ENCODE measurements at places on chromosomes 6 and 20.

GRCh38 chr6:18340781-18341551, 46.2 kb upstream of the RNF144B start:
- no peak for DNase-seq

GRCh38 chr20:19944772-19945459, 72.2 kb upstream of the NAA20 start:
- peak; percentile 31 for DNase-seq

GRCh38 chr20:52041966-52042365, 149.6 kb downstream of the ZFP64 start:
- DNase-seq: no peak

DNA sequence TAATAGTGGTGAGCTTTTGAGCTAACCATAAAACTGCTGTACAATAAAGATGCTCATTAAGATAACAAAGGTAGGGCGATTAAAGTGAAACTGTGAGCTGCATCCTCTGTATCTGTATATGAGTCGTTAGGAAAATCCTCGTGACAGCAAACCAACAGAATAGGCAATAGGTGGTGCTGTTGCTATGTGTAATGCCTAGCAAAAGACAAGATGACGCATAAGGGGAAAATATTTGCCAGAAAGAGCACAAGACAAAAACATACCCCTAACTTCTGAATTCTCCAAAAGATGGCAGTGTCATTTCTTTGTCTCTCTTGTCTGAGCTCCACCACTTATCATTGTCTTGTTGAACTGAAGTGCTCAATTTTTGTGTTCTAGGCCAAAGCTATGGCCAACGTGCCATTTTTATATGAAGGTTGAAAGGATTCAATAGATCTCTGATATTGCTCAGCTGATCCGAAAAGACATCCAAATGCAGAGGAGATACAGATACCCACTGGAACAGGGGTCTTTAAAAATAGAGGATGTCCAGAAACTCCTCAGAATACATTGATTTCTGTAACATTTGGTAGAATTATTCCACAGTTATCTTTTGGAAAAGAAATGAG, 56.3 kb upstream of the ANKEF1 start:
- DNase-seq: no peak

GRCh38 chr6:36751833-36752186, 54.2 kb downstream of the RAB44 start:
- no peak for DNase-seq

GRCh38 chr20:2296524-2297356, 939 bp downstream of the TGM3 start:
- DNase-seq: no peak

- no peak for DNase-seq
These were observed 101.5 kb downstream of the LAMP5 start for GRCh38 chr20:9615766-9616454.

GRCh38 chr6:54846857-54847674, 495 bp downstream of the FAM83B start:
- no peak for DNase-seq

DNA sequence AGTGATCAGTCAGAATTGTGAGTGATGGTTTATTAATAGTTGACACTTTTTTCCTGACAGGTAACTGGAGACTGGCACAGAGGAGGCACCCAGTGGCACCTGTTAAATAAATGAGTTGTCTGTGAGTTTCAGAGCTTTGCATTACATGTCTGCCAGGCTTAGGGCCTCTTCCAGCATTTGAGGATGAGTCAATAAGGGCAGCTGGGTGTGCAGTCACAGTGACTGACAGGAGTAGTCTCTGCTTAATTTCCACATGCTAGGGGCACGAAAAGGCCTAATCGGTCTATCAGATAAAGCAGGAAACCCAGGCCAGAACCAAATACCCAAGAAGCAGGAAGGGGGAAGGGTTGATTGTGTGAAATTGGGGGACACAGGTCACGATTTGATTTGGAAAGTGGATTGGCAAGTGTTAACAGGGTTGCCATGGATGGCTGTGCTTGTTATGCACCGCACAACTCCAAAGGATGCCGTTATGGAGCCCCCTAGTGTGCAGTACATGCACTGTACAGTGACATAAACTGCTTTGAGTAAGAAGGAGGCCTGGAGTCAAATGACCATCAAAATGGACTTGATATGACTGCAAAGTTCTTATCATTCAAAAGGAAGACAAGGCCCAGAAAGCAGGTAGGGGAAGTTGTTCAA, 111.9 kb upstream of the GGTLC1 start:
- DNase-seq: peak; percentile 50

DNA sequence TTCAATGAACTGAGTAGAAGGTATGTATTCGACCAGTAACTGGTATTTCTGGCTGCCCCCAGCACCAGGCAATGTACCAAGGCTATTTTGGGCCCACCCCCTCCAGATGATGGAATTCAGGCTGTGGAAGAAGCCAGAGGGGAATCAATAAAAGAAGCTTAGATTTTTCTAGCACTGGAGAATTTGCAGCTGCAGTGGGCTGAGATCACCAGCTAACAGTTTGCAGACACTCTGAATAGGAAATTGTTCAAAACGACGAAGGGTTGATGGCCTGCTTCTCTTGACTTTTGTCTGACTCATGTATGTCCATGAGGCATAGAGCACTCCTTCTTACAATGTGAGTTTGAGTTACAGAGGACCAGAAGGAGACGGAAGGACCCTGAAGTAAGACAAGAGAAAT, 32.4 kb upstream of the FBXO9 start:
- no peak for DNase-seq

DNA sequence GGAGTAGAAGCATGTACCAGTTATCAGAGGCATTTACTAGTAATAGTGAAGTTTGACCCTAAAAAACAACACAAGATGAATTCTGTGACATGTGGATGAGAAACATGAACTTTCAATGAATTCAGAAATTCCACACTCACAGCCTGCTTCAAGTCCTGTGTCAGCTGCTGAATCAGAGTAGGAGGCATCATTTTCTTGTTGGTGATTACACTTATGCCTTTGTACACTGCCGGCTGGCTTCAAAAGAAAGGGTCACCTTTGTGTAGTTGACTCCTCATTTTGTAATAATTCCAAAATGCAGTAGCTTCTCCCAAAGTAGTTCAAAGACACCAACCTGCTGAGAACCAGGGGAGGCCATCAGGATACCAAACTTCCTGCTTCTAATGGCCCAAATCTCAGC, 165.5 kb downstream of the BACH2 start:
- no peak for DNase-seq

- no peak for DNase-seq
These were observed 22.5 kb upstream of the NHSL1 start for GRCh38 chr6:138521790-138522189.

GRCh38 chr6:125717120-125717731, 32.2 kb upstream of the HEY2 start:
- DNase-seq: no peak

All from activated naive CD4-positive, alpha-beta T cell treated with Interleukin-2 at 50 U/mL for 16 hours (primary cell).